Small intestine (tissue), 16 donors: ENCODE measurements at places on chromosomes 12 and 14. TPM values are rescaled to one million over a fixed set of nuclear protein-coding genes. Genes with fewer than 3 reads are reported as not detected.

The POU6F1 gene
- 6.1 TPM for polyA plus RNA-seq

The BBS10 gene
- polyA plus RNA-seq: 11.3 TPM

GRCh38 chr12:28539691-28540323 lies 349.6 kb downstream of the CCDC91 start:
- no peak overlapping the region for H3K27ac ChIP-seq
- no peak overlapping the region for H3K4me3 ChIP-seq
- H3K36me3 ChIP-seq: no peaks in the 10 kb centered on the region
- DNase-seq: no peak

GRCh38 chr12:30999723-31000122 lies 73.2 kb downstream of the TSPAN11 start:
- no peak for DNase-seq
- no peak overlapping the region for H3K4me3 ChIP-seq
- H3K4me1 ChIP-seq: no peaks in the 10 kb centered on the region
- H3K27ac ChIP-seq: no peak overlapping the region
- no peaks in the 10 kb centered on the region for H3K27me3 ChIP-seq

The MARK3 gene
- 37.7 TPM for polyA plus RNA-seq

The GDF3 gene
- polyA plus RNA-seq: not detected

The PSMC6 gene
- 90.1 TPM for polyA plus RNA-seq

The PRH2 gene
- not detected for polyA plus RNA-seq

DNA sequence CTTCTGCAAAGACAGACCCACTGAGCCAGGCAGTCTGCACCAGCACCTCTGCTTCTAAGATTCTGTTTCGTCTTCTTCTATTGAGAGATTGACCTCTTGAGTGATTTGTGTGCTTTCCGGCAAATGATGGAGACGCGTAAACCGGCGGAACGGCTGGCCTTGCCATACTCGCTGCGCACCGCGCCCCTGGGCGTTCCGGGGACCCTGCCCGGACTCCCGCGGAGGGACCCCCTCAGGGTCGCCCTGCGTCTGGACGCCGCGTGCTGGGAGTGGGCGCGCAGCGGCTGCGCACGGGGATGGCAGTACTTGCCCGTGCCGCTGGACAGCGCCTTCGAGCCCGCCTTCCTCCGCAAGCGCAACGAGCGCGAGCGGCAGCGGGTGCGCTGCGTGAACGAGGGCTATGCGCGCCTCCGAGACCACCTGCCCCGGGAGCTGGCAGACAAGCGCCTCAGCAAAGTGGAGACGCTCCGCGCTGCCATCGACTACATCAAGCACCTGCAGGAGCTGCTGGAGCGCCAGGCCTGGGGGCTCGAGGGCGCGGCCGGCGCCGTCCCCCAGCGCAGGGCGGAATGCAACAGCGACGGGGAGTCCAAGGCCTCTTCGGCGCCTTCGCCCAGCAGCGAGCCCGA lies 703 bp downstream of the ASCL4 start:
- H3K4me3 ChIP-seq: no peak overlapping the region
- H3K27ac ChIP-seq: no peak overlapping the region
- H3K27me3 ChIP-seq: peaks cover 6% of the 10 kb centered on the region
- no peaks in the 10 kb centered on the region for H3K4me1 ChIP-seq
- peak; percentile 35 for DNase-seq

DNA sequence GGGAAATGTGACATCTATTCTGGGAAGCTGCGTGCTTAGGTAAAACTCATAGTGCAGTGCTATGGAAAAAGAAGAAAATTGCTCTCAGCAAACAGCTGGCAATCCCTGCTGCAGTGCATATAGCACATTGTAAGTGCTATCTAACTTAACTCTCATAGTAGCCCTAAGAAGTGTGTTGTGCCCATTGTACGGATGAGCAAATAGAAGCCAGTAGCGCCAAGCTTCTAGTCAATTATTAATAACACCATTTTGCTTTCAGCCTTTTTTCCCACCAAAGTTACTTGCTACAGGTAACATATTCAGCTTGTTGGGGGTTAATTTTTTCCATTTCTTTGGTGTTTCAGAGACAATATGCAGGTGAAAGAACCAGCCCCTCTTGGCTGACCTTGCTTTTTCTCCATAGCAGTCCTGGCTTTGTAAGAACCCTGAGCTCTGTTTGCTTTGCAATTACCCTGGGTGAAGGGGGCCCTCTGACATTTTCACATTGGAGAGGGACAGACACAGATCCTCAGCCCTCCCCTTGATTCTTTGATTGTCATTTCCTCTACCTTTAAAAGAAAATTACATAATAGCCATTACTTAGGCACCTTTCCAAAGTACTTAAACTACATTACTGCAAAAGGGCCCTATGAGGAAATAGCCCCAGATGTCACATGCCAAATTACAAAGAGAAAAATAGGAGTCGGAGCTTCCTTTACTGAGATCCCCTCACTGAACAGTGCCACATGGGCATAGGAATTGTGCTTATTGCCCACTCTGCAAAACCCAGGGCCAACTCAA lies 576.2 kb upstream of the TBX3 start:
- no peak overlapping the region for H3K4me3 ChIP-seq
- DNase-seq: peak; percentile 47
- no peak overlapping the region for H3K27ac ChIP-seq
- H3K4me1 ChIP-seq: peaks cover 40% of the 10 kb centered on the region
- H3K36me3 ChIP-seq: no peaks in the 10 kb centered on the region

The TOMM20L gene
- polyA plus RNA-seq: not detected

The CD163 gene
- 8.5 TPM for polyA plus RNA-seq

The OR6C2 gene
- not detected for polyA plus RNA-seq

The SLC5A8 gene
- not detected for polyA plus RNA-seq

GRCh38 chr12:48690990-48691389 lies 9.0 kb upstream of the KANSL2 start:
- no peaks in the 10 kb centered on the region for H3K4me1 ChIP-seq
- H3K27ac ChIP-seq: no peak overlapping the region
- no peaks in the 10 kb centered on the region for H3K27me3 ChIP-seq
- no peak overlapping the region for H3K4me3 ChIP-seq
- peaks cover 26% of the 10 kb centered on the region for H3K36me3 ChIP-seq

DNA sequence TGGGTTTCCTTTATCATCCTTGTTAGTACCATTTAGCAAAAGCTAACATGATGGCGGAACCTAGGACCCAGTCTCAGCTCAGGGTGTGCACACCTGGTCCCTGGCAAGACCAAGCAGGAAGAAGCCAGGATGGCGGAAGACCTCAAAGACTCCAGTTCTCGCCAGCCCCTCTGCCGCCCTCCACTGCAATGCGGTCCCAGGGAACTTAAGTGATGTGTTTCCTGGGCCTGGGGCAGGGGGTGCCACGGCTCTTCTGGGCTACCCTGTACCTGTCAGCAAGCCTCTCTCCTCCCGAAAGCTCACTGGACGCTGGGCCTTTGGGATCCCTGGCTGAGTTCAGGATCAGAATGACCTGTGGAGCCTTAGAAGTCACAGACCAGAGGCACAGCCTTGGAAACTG lies 71.3 kb downstream of the FBXL14 start:
- H3K27me3 ChIP-seq: no peaks in the 10 kb centered on the region
- no peak overlapping the region for H3K27ac ChIP-seq
- H3K36me3 ChIP-seq: no peaks in the 10 kb centered on the region
- DNase-seq: no peak

- H3K4me1 ChIP-seq: peaks cover 6% of the 10 kb centered on the region
- no peak overlapping the region for H3K27ac ChIP-seq
- no peaks in the 10 kb centered on the region for H3K27me3 ChIP-seq
- H3K36me3 ChIP-seq: no peaks in the 10 kb centered on the region
- no peak overlapping the region for H3K4me3 ChIP-seq
- no peak for DNase-seq
Measured at GRCh38 chr14:96243785-96244184, 12.2 kb upstream of the BDKRB1 start.

The PAPLN gene
- polyA plus RNA-seq: 0.45 TPM

GRCh38 chr14:106691601-106692291 lies 1165.4 kb downstream of the TMEM121 start:
- DNase-seq: no peak
- H3K27ac ChIP-seq: no peak overlapping the region
- no peaks in the 10 kb centered on the region for H3K36me3 ChIP-seq
- H3K4me1 ChIP-seq: no peaks in the 10 kb centered on the region

GRCh38 chr14:25848601-25849000 lies 749.2 kb downstream of the NOVA1 start:
- H3K36me3 ChIP-seq: no peaks in the 10 kb centered on the region
- no peaks in the 10 kb centered on the region for H3K4me1 ChIP-seq
- DNase-seq: no peak
- no peak overlapping the region for H3K4me3 ChIP-seq
- no peak overlapping the region for H3K27ac ChIP-seq
- no peaks in the 10 kb centered on the region for H3K27me3 ChIP-seq

The LPAR5 gene
- 7.8 TPM for polyA plus RNA-seq

- no peak overlapping the region for H3K4me3 ChIP-seq
- DNase-seq: no peak
- no peaks in the 10 kb centered on the region for H3K36me3 ChIP-seq
Measured at GRCh38 chr12:117733549-117733805, 235.3 kb downstream of the KSR2 start.

- no peak overlapping the region for H3K4me3 ChIP-seq
- H3K4me1 ChIP-seq: no peaks in the 10 kb centered on the region
- DNase-seq: peak; percentile 45
- H3K27me3 ChIP-seq: no peaks in the 10 kb centered on the region
- H3K27ac ChIP-seq: no peak overlapping the region
Measured at GRCh38 chr12:132460571-132460970, 29.4 kb upstream of the FBRSL1 start.

DNA sequence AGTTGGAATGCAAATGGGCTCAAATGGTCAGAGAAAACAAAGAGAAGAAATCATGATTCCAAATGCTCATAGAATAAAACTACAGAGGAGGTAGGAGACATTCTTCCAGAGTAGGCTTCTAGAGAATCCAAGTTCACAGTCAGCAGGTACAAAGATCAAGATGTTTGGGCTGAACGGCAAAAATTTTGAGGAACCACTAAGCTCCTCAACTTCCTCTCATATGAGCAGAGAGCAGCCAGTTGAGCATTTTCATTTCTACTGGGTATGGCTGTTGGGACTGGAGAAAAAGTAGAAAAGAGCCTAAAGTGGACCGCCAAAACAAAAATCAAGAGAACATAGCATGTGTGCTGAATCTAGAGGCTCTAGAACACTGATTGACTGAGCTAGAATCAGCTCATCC lies 73.8 kb upstream of the ARID2 start:
- H3K27ac ChIP-seq: no peak overlapping the region
- no peaks in the 10 kb centered on the region for H3K4me1 ChIP-seq
- H3K27me3 ChIP-seq: no peaks in the 10 kb centered on the region
- DNase-seq: no peak
- no peaks in the 10 kb centered on the region for H3K36me3 ChIP-seq

- no peaks in the 10 kb centered on the region for H3K36me3 ChIP-seq
- no peak overlapping the region for H3K4me3 ChIP-seq
- no peak for DNase-seq
- H3K27me3 ChIP-seq: no peaks in the 10 kb centered on the region
- no peak overlapping the region for H3K27ac ChIP-seq
Measured at GRCh38 chr12:66984962-66985361, 284.2 kb upstream of the CAND1 start.

The KLHL33 gene
- polyA plus RNA-seq: under 0.01 TPM

- no peak for DNase-seq
- no peaks in the 10 kb centered on the region for H3K4me1 ChIP-seq
- H3K4me3 ChIP-seq: no peak overlapping the region
- H3K27ac ChIP-seq: no peak overlapping the region
Measured at GRCh38 chr12:110972866-110973265, 52.5 kb upstream of the MYL2 start.

DNA sequence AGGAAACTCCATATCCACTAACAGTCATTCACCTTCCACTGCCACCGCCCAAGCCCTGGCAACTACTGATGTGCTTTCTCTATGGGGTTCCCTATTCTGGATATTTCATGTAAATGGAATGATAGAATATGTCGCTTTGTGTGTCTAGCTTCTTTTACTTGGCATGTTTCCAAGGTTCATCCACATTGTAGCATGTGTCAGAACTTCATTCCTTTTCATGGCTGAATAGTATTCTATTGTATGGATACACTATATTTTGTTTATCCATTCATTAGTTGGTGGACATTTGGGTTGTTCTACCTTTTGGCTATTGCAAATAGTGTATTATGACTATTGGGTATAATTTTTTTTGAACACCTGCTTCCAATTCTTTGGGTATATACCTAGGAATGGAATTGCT lies 8.6 kb downstream of the POU6F1 start:
- no peak overlapping the region for H3K4me3 ChIP-seq
- no peaks in the 10 kb centered on the region for H3K27me3 ChIP-seq
- no peaks in the 10 kb centered on the region for H3K36me3 ChIP-seq
- no peaks in the 10 kb centered on the region for H3K4me1 ChIP-seq

DNA sequence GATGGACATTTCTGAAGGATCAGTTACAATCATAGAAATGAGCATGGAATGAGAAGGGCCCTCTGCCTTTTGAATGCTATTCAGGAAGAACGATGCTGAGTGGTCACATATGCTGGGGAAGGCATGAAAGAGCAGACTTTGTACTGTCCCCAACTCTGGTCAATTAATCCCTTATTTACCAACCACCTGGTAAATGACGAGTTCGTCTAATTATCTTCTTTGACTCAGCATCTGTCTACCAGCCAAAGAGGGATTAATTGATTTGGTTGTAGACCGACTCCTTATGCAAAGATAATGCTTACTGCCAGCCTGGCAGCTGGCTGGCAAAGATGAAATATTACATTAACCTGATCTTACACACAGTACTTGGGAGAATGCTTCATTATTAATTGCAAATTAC lies 152.2 kb downstream of the CHST11 start:
- H3K4me3 ChIP-seq: no peak overlapping the region
- H3K36me3 ChIP-seq: no peaks in the 10 kb centered on the region
- no peaks in the 10 kb centered on the region for H3K27me3 ChIP-seq

DNA sequence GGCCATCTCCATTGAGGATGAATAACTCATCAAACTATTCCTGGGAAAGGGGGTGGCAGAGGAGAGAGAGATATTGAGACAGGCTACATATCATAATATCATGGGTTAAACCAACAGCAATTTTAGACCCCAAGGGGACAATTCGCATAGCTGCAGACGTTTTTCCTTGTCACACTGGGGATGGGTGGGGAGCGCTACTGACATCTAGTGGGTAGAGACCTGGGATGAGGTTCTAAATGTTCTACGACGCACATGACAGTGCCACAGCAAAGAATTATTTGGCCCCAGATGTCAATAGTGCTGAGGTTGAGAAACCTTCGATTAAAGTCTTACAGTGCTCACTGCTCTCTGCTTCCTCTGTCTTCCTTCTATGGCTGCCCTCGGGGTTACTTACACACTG lies 425.6 kb downstream of the NRXN3 start:
- H3K27ac ChIP-seq: no peak overlapping the region
- H3K4me1 ChIP-seq: no peaks in the 10 kb centered on the region
- H3K27me3 ChIP-seq: no peaks in the 10 kb centered on the region

The PDZRN4 gene
- polyA plus RNA-seq: not detected

The GLT1D1 gene
- polyA plus RNA-seq: not detected

The GPR137C gene
- polyA plus RNA-seq: not detected

DNA sequence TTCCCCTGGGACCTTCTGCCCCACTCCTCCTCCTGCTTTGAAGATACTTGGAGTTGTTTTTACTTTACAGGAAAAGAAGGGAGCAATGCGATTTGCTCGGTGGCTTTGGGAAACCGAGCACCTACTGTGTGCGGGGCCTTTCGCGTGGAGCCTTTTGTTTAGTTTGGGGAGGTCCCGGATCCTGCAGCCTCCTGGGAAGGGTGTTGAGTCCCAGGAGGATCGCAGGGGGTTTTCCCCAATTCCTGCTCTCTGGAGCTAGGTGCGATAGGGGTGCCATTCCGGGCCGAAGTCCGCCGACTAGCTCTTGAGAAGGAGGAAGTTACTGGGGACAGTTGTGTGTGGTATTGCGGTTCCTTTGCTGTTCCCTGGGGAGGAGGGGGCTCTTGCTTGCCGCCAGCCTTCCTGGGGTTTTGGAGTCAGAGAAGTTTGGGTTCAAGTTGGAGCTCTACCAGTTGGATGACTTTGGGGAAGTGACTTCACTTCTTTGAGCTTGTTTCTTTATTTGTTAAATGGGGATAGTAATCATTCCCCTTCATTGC lies 1.1 kb downstream of the BRI3BP start:
- peak; percentile 91 for DNase-seq
- H3K27me3 ChIP-seq: no peaks in the 10 kb centered on the region
- H3K4me3 ChIP-seq: peak overlapping the region; percentile 80
- no peaks in the 10 kb centered on the region for H3K36me3 ChIP-seq
